Stimulated activated effector memory CD8-positive, alpha-beta T cell treated with anti-CD3 and anti-CD28 coated beads, Interleukin-12 subunit alpha, Interleukin-12 subunit beta, amount 100 ng/mL, for 72 hours (primary cell): ENCODE measurements at places on chromosomes 1 and 21.
A peak's percentile ranks its signal among the peaks of the same experiment; 100 is the strongest.

GRCh38 chr1:167093846-167094516 lies at the start of gene STYXL2:
Gene STYXL2 (plus strand): TSS chr1:167094075. CDS start chr1:167094850, 775 bp downstream.
- no peak for DNase-seq

GRCh38 chr1:204194771-204195170 lies 1.5 kb downstream of the KISS1 start:
- DNase-seq: no peak

- DNase-seq: peak; percentile 57
Measured at GRCh38 chr1:10510520-10511493, 36.1 kb downstream of the PEX14 start.

DNA sequence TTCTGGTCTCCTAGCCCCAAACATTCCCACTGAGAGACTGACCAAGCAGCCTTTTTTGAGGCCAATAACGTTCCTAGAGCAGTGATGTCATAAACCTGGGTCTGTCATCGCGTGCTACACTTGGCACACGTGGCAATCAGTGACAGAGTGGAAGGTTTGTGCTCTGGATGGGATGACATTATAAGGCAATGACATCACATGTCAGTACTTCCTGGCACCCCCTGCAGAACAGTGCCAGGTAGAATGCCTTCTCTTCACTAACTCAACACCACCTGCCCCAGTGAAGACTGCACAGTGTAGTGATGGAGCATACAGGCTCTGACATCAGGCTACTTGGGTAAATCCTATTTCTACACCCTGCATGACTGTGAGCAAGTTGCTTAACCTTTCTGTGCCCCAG lies 5.4 kb upstream of the ZNF648 start:
- no peak for DNase-seq

DNA sequence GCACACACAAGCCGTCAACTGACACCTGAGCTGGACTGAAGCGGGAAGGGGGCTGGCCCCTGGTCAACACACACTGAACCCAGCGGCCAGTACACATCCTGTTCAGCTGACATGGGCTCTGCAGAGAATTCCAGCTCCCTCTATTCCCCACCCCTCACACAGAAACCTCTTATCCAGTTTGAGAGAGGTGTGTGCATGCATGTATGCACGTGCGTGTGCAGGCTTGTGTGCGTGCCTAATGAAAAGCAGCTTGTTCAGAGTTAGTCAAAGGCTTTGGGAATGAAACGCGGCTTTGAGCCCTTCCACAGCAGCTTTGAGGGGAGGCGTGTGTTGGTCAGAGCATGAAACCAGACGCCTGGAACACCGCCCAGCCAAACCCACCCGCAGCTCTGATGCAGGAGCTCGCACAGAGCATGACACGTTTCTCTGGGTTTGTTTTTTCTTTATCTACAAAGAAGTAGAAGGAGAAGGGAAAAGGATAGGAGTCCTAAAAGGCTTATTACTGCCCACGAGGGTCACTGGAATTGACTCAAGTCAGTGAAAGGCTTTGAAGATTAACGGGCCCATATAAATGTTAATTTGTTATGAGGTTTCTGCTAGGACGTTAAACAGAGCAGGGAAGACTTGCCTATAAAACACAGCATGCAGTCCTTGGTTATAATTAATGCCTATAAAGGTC lies 184.2 kb downstream of the ETS2 start:
- DNase-seq: no peak

DNA sequence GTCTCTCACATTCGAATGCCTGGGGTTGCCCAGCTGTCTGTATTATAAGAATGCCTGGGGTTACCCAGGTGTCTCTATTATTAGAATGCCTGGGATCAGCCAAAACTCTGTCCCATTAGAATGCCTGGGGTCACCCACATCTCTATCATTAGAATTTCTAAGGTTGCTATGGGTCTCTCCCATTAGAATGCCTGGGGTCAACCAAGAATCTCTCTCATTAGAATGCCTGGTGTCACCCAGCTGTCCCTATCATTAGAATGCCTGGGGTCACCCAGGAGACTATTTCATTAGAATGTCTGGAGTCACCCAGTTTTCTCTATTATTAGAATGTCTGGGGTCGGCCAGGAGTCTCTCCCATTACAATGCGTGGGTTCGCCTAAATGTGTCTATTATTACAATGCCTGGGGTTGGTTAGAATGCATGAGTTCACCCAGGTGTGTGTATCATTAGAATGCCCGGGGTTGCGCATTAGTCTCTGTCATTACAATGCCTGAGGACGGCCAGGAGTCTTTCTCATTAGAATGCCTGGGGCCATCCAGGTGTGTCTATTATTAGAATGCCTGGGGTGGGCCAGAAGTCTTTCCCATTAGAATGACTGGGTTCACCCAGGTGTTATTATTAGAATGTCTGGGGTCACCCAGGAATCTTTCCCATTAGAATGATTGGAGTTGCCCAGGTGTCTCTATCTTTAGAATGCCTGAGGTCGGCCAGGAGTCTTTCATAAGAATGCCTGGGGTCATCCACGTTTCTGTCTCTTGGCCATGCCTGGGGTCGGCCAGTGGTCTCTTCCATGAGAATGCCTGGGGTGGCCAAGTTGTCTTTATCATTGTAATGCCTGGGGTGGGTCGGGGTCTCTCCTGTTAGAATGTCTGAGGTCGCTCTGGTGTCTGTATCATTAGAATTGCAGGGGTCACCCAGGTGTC lies 59.6 kb downstream of the RNF187 start:
- no peak for DNase-seq

- no peak for DNase-seq
Measured at GRCh38 chr1:1283821-1284220, 3.6 kb downstream of the SCNN1D start.

DNA sequence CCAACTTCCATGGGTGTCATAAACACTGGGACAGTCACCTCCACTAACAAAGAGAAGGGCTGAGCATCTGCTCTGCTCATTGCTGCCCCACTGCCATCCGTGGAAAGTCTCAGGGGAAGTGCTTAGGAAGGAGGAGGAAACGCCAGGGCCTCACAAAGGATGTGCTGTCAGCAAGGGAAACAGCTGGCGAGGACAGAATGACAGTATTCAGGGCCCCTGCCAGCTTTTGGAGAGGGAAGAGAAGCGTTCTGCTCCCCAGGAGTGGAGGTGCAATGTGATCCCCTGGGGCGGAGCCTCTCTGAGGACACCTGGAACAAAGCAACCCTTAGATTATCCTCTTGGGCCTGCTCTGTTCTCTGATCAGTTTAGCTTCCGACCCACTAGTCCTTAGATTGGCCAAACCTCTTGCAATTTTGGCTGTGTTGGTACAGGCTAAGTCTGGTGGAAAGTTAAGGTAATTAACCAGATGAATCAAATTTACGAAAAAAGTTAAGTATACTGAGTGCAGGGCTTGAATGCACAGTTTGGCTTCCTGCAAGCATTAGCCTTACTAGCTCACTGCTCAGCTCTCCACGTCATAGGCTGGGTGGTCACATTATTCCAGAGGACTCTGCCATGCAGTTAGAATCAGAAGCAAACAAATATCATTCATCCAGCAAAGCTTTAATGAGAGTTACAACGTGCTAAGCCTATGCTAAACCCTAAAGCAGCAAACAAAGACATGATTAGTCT lies 170.2 kb upstream of the NFIA start:
- DNase-seq: no peak

GRCh38 chr1:53295295-53295694 lies 32.6 kb downstream of the LRP8 start:
- no peak for DNase-seq

GRCh38 chr21:35120631-35121180 lies 71.6 kb upstream of the RUNX1 start:
- DNase-seq: no peak

- no peak for DNase-seq
Measured at GRCh38 chr1:116740746-116741145, 13.5 kb upstream of the CD2 start.

DNA sequence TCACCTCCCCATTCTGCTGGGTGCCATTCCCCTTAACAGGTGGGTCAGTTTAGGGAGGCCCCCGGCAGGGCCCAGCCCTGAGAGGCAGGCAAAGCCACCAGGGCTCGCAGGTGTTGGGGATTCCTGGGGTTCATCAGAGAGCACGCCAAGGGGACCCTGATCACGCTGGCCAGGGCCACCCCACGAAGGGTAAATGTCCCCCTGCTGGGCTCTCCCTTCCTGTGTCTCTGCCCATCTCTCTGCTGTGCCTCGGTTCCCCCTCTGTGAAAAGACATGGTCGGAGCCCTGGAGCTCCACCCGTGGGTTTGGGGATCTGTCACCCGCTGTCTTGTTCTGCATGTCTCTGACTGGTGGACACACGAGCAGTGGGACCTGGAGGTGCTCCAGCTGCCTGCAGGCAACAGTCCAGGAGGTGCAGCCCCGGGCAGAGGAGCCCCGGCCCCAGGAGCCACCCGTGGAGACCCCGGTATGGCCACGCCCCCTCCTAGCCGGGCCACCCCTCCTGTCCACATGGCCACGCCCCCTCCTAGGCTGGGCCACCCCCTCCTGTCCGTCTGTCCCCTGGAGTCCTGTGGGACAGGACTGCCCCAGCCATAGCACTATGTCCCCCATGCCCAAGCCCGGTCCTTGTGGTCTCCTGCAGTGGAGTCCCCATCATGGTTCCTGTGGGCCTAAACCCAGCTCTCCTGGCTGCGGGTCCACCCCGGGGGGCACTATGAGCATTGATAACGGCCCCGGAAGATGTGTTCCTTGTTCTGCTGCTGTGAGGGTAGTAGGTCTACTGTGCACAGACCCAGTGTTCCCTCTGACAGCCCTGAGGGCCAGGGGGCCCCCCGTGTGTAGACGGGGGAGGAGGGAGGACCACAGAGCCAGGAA lies 6.5 kb downstream of the AIRE start:
- no peak for DNase-seq

DNA sequence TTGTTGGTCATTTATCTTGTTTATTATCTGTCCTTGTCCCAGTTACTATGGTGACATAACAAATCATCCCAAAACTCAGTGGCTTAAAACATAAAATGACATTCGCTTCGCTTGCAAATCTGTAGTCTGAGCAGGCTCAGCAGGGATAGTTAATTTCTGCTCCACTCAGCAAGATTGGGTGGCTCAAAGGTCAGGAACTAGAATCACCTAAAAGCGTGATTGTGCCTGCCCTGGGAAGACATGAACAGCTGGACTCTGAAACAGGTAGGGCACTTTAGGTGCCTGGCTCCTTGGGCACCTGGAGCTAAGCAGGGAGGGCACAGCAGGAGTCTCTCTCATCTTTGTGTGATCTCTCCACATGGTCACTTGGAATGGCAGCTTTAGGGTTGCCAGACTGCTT lies 14.7 kb upstream of the TRAF3IP3 start:
- no peak for DNase-seq

DNA sequence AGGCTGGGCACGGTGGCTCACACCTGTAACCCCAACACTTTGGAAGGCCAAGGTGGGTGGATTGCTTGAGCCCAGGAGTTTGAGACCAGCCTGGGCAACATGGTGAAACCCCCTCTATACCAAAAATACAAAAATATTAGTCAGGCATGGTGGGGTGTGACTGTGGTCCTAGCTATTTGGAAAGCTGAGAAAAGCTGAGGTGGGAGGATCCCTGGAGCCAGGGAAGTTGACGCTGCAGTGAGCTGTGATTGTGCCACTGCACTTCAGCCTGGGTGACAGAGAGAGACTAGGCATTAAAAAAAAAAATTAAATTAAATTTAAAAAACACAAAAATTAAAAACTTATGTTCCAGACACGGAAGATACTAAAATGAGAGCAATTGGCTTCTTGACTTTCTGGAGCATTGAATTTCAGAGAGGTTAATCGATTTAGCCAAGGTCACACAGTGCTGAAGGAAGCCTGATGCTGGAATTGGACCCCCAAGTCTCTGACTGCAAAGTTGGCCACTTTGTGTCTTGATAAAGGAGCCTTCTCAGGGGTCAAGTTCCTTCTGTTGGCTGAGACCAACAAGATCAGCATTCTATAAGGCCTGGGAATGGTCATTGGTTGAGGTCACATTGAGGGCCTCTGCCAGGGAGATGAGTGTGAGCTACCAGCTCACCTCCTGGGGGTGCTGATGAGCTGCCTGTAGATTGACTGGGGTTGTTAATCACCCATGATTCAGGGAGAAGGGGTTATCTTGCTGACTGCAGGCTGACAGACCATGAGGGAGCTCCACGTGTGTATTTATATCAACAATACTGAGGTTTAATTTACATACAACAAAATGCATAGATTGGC lies 54.3 kb downstream of the RPS6KA1 start:
- peak; percentile 36 for DNase-seq

GRCh38 chr21:42532466-42533181 lies 19.0 kb downstream of the SLC37A1 start:
- DNase-seq: no peak

GRCh38 chr1:169094897-169095569 lies 11.5 kb upstream of the ATP1B1 start:
- DNase-seq: no peak

DNA sequence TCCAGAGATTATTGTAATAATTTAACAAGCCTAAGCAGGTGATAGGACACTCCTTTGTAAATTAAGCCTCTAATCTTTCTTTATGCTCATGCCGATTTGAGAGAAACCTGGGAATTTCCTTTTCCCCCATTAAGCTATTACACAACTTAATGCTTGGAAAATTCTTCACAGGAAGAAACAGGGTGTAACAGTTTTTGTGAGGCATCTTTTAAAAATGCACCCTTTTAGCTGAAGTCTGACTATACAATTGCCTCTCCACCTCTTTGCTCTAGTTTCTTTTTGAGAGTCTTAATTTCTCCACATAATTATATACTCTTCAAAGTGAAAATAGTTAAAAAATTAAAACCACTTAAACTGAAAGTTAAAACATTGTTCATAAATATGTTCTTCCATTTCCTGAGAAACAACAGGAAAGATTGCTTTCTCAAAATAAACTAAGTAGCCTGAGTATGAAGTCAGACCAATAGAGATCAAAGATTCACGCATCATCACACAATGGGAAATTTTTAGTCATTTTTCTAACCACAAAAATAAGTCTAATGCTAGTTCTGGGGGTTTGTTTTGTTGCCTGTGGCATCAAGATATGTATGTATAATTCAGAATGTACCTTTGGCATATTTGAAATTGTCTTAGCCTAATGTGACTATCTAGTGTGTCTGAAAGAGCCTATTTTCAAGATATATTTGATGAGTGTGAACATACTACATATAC lies 34.7 kb downstream of the LRRC8D start:
- DNase-seq: no peak

GRCh38 chr1:80540596-80540995 lies 1260.1 kb upstream of the ADGRL2 start:
- no peak for DNase-seq

DNA sequence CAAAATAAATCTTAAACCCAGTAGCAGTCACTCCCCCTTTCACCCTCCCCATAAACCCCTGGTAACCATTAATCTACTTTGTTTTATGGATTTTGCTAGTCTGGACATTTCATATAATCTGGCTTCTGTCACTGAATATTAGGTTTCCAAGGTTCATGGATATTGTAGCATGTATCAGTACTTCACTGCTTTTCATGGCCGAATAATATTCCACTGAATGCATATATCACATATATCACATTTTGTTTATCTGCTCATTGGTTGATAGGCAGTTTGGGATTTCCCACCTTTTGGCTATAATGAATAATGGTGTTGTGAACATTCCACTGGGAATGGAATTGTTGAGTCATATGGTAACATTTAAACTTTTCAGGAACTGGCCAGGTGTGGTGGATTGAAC lies 4.6 kb upstream of the WDR4 start:
- no peak for DNase-seq

GRCh38 chr1:234763367-234763766 lies 153.4 kb upstream of the IRF2BP2 start:
- no peak for DNase-seq
